ENCODE measurements at places on chromosomes 4 and X.

GRCh38 chr4:185011408-185011807 is 6.9 kb upstream of the HELT start:
- DNase-seq = peak; percentile 26

DNA sequence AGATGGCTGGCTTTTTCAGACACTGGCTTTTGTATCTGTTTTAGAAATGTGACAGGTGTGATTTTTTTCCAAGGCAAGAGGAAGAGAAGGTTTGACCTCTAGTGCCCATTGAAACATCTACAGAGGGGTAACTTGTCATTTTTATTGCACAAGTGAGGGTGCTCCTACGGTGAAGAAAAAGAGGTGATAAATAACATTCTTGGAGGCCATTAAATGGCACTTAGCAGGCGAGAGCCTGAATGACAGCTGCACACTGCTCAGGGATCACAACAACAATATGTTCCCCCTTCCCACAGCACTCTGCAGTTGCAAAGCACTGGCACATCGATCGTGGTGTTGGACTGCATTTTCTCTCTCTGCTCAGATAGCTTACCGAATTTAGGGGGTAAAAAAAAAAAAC is 22.9 kb downstream of the FAM184B start:
- no peak for DNase-seq

DNA sequence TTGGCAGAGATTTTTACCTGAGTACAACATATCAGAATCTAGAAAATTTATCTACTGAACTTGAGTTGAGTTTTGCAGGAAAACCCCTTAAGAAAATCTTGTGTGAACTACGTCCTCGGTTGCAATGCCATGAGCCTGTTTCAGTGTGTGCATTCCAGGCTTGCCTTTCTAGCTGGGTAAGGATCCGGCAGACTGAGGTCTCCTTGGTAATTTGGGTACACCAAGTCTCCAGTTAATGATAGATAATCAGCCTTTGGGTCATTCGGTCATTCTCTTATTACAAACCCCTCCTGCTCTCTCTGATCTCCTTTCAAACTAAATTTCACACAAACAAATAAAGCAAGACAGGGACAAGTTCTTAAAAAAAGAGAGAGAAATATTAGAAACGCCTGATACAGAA is 5.9 kb upstream of the HAND2 start:
- no peak for DNase-seq

GRCh38 chr4:128162434-128162833 is 101.3 kb downstream of the LARP1B start:
- DNase-seq = no peak

GRCh38 chr4:55458164-55458563 is 62.4 kb downstream of the TMEM165 start:
- DNase-seq = no peak

DNA sequence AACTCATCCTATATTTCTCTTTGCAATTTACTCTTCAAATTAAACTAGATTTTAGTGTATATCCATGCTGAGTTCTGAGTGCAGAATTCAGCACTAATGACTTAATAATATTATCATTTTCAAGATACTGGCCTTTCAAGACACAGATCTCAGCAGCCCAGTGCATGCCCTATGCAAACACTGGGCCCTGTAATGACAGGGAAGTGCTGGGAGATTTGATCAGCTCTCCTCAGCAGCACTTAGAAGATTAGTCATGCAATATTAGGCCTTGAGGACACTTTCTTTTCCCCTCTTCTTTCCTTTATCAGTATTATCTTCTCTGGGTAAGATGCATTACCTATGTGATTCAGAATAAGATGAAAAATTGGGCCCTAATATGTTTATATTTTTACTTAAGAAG is 207.1 kb downstream of the PPP3CA start:
- DNase-seq = no peak

GRCh38 chr4:107439401-107439800 is 280.6 kb downstream of the PAPSS1 start:
- DNase-seq = no peak

GRCh38 chrX:85992811-85993229 is 54.5 kb downstream of the CHM start:
- no peak for DNase-seq

GRCh38 chr4:78753091-78753490 is 23.1 kb upstream of the BMP2K start:
- DNase-seq = no peak

DNA sequence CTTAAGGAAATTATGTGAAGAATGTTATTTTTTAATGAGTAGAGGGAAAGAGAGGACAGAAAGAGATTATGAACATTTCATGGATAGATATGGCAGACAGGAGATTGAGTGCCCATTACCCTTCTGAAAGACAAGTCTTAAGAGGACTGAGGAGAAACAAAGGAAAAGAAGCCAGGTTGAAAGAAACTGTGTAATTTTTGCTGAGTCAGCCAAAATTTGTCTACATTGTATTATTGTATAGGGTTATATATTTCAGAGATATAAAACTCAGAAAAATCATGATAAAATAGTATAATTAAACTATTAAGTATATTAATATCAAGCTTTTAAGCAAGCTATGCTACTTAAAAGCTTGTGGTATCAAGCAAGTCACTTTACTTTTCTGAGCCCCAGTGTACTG is 4.9 kb downstream of the TMPRSS11B start:
- DNase-seq = no peak

- DNase-seq = no peak
These were observed 337.5 kb downstream of the GRIA2 start for GRCh38 chr4:157558016-157558415.

DNA sequence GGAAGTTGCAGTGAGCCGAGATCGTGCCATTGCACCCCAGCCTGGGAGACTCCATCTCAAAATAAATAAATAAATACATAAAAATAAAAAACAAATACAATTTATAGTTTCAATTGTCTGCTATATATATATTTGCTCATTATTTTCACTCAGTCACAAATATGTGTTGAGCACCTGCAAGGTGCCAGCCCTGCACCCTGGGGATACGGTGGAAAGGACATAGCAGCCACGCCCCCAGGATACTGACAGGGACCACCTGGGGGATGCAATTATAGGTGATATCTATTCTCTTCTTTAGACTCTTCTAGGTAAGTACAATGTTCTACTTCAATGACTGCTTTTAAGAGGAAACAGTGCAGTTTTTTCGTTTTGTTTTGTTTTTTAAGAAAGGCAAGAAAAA is 85.0 kb downstream of the JAKMIP1 start:
- no peak for DNase-seq

- DNase-seq = no peak
These were observed 838.1 kb upstream of the AGA start for GRCh38 chr4:178280362-178280761.

DNA sequence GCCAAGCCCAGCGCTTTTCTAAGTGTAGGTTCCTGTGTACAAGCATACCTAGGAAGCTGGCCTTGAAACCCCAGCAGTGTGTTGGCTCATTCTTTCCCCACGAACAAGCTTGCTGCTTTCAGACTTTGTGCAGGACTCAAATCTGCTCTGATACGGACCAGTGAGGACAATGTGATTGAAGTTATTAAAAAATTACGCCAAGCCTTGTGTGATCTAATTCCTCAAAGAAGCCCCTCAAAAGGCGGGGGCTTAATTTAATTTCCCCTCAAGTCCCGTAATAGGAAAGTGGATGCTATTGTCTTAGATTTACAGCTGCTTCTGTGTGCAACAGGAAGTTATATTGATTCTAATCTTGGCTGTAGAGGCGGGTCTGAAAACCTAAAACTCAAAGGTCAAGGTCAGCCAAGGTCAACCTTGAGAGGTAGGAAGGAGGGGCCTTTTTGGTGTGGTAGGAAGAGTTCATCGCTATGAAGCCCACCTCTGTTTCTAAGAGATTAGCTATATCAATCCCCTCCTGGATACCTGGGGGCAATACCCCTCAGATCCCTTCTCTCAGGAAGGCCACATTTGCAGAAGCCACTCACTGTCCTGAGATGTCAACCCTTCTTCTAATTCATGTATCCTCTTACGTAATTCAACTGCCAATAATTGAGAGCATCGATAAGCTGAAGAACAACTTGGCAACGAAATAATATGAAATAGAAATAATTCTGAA is 45.1 kb downstream of the TBC1D9 start:
- DNase-seq = no peak

- no peak for DNase-seq
These were observed 8.0 kb downstream of the PPP3CA start for GRCh38 chr4:101339332-101339731.

DNA sequence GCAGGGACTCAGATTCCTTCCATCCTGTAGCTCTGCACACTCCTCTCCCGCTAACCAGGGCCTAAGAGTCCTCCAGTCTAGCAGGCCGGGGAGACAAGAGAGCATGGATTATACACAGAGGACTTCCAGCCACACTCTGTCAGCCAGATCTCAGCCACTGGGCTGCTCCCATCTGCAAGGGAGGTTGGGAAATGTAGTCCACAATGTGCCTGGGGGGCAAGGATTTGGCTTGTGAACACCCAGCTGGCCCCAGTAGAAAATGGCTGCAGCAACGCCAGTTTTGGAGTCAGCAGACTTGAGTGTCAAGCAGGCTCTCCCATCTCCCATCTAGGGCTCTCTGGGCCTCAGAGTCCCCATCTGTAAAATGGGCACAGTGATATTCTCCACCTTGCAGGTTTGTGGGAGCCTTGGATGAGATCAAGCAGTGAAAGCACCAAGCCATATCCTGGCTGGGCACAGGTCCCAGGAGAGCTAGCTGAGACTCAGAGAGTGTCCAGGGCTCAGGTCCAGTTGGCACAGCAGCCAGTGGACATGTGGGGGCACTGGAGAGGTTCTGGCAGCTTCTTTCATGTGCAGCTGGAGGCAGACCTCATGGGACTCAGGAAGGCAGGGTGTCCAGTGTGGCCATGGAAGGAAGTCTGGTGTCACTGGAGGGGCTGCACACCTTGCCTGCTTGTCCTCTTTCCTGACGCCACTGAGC is 14.6 kb downstream of the PSAPL1 start:
- no peak for DNase-seq

DNA sequence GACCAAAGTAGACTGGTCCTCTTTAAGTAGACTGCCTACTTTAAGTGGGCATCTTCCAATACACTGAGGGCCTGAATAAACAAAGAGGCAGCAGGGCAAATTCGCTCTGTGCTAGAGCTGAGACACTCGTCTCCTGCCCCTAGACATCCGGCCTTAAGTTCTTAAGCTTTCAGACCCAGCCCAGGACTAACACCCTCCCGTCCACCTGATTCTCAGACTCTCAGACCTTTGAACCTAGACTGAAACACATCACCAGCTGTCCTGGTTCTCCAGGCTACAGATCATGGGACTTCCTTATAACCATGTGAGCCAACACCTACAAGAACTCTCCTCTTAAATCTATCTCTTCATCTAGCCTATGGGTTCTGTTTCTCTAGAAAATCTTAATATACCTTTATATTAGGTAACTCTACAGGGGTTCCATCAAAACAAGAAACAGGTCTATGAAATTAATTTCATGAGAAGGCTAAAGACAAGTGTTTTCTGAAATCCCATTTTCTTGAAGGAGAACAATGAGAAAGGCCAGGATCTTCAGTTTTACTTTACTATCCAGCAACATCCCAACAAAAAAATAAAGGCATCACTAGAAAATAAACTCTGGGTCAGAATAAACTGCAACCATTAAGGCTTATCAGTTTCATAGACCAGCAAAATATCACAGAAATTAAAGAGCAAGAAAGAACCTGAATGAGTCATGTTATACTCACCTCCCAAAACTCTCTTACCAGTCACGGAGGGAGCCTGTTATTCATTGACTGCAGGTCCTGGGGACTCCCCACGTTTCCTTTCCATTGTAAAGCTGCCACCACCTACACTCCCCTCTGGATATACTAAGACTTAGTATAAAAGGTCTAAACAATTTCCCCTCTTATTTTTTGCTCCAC is 14.8 kb downstream of the ADGRA3 start:
- DNase-seq = no peak

DNA sequence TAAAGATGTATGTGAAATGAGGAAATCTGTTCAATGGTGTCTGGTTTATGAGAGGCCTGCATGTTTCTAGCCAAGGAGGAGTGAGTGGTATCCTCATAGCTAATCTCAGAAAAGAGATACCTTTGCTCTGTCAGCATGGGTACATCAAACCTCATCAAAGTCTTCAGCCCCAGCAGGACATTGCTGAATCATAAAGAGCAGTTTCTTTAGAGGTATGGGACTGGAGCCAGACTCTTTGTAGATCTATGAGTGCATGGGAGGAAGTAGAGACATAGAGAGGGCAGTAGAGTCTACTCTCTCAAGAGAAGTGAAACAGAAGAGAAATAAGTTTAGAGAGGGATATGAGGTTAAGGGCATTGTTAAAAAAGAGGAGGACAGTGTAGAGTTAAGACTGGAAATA is 1950.9 kb downstream of the ARAP2 start:
- DNase-seq = no peak

GRCh38 chr4:84648863-84649647 is 66.1 kb downstream of the CDS1 start:
- DNase-seq = no peak

DNA sequence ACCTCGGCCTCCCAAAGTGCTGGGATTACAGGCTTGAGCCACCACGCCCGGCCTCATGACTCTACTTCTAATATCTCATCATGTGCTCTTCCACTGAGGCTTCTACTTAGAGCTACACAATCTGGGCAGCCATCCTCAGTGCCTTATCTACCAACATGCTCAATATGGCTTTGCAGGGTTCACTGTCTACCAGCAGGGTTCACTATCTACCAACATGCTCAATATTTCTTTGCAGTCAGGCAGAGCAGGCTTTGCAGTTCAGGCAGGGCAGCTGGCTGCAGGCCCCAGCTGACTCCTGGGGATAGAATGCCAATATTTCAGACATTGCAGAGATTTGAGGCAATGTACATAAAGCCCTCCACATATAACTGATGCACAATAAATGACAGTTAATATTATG is 47.5 kb downstream of the PKD2 start:
- DNase-seq = no peak

DNA sequence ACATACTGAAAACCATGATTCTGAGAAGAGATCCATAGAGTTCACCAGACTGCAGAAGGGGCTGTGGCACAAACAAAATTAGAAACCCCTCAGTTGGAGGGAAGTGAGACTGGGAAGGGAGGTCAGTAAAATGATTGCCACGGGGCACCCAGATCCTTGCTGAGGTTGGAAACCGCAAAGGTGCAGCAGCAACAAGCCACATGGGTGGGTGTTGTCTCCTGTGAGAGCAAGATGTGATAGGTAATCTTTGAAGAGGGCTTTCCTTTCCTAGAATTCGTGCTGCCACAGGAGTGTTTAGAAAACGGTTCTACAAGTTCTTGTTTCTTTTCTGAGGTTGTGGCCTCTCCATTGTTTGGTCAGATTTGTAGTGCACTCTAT is 85.5 kb downstream of the NFKB1 start:
- DNase-seq = no peak

- DNase-seq = no peak
These were observed 158.5 kb downstream of the SH3KBP1 start for GRCh38 chrX:19728915-19729314.

DNA sequence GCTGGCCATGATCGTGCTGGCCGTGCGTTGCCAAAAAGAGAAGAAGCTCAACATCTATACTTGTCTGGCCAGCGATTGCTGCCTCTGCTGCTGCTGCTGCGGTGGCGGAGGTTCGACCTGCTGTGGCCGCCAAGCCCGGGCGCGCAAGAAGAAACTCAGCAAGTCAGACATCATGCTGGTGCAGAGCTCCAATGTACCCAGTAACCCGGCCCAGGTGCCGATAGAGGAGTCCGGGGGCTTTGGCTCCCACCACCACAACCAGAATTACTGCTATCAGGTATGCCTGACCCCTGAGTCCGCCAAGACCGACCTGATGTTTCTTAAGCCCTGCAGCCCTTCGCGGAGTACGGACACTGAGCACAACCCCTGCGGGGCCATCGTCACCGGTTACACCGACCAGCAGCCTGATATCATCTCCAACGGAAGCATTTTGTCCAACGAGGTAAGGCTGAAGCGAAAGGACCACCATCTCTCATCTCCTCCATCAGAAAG is 3.3 kb downstream of the PCDH10 start:
- no peak for DNase-seq

- DNase-seq = no peak
These were observed 1056.3 kb upstream of the IGFBP7 start for GRCh38 chr4:58166490-58166889.

All from stimulated activated CD4-positive, alpha-beta T cell treated with anti-CD3 and anti-CD28 coated beads, Interleukin-1b, Interleukin-23, amount 100 ng/mL, for 4 hours (primary cell).